ENCODE measurements at places on chromosomes 7 and 10.

- no peak for DNase-seq
Observed at GRCh38 chr10:88221010-88221973, 357.9 kb downstream of the PTEN start.

DNA sequence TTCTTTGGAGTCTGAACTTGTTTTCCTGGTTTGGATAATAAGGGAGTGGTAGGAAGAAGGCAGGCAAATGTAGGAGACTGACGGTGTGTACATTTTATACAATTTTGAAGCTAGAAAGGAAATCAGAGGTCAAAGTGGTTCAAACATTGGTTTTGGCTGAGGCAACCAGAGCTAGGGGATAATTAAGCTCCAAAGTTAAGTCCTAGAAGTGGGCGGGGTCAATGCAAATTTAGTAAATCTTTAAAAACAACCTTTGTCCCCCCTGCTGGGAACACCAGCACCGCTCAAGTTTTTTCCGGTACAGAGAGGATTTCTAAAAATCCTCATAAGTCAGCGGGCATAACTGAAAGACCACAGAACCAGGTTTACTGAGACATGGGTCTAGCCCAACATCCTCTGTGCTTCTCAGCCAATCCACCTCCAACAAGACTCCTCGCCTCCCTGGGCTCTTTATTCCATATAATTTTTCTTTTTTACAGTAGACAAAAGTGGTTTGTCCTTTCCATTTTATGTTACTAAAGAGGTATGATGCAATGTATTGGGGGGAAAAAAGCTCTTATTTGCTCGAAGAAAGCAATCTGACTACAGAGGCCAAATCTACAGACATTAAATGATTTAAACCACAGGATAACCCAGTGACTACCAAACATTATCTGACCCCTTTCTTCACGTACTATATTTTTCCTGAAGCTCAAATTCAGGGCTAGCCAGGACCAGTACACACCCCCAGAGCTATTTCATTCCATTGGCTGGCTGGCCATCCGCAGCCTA, 1.6 kb downstream of the GLUD1 start:
- peak; percentile 20 for DNase-seq

DNA sequence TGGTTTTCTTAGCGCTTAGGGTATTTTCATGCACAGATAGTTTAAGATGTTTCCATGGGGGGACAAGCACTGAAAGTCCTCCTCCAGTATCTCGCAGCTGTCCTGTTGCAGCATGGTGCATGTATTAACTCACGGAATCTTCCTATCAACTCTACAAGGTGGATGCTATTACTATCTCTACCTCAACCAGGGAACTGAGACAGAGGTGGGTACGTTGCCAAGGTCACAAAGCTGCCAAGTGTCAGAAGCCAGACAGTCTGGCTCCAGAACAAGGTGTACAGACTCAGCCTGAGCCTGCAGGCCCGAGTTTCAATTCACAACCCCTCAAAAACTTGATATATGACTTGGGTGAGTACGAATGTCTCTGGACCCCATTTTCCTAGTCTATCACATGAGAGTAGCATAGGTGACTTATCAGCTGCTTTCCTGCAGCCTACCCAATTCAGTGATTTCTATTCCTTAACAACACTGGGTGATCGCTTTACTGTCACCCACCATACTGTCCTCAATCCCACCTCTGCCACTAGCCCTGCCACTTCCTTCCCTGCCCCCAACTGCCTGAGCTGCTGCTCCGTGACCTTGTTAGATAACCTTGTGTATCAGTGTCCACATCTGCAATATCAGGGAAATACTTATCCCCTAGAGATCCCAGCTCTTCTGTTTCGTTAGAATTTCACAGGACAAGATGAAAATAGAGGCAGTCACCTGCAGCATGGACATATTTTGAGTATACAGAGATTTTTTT, 92.1 kb downstream of the ABCC2 start:
- no peak for DNase-seq

- no peak for DNase-seq
Observed at GRCh38 chr7:69114374-69114773, 483.9 kb upstream of the AUTS2 start.

GRCh38 chr7:28666154-28666553, 253.8 kb downstream of the CREB5 start:
- DNase-seq = no peak

GRCh38 chr7:35556515-35557471, 138.1 kb downstream of the HERPUD2 start:
- DNase-seq = no peak

All from hematopoietic multipotent progenitor cell treated with erythropoietin and hydrocortisone succinate and interleukin-3 and kit ligand, for 8 days (in vitro differentiated cells).